ENCODE measurements at places on chromosomes 5 and 9.
A peak's percentile ranks its signal among the peaks of the same experiment; 100 is the strongest.

- no peak for DNase-seq
These were observed 57.1 kb downstream of the BARX1 start for GRCh38 chr9:93898026-93898425.

- DNase-seq = no peak
These were observed 756.7 kb upstream of the RGMB start for GRCh38 chr5:98016771-98017170.

- DNase-seq = no peak
These were observed 36.8 kb upstream of the CDH6 start for GRCh38 chr5:31156631-31157160.

DNA sequence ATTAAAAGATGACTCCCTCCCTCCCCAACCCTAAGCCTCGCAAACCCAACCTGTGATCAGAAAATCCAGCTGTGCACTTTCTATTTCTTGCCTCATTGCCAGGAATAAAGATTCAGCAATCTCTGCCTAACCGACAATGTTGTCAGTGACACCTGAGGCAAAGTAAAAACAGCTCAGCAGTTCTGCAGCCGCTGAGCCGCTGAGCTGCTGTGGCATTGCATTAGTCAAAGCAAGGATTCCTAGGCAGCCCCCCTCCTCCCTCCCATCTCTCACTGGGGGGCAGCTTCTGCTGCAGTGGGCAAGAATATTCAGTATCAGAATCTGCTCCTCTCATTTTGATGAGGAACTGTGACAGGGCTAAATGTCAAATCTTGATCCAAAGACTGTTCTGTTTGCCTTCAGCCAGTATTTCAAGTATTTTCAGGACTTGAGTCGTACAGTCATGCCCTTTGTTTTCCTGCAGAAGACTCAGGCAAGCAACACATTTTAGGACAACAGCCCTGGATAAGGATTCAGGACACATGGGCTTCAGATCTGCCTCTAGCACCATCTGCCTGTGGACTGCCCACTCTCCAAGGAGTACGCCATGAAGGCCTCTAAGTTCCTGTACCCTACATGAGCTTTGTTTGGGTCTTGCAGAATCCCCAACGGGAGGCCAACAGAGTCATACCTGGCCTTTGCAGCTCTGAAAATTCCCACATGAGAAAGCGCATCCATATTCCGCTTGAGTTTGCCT lies 41.1 kb upstream of the DAP start:
- DNase-seq = no peak

GRCh38 chr5:57009811-57010210 lies 57.9 kb upstream of the MIER3 start:
- no peak for DNase-seq

DNA sequence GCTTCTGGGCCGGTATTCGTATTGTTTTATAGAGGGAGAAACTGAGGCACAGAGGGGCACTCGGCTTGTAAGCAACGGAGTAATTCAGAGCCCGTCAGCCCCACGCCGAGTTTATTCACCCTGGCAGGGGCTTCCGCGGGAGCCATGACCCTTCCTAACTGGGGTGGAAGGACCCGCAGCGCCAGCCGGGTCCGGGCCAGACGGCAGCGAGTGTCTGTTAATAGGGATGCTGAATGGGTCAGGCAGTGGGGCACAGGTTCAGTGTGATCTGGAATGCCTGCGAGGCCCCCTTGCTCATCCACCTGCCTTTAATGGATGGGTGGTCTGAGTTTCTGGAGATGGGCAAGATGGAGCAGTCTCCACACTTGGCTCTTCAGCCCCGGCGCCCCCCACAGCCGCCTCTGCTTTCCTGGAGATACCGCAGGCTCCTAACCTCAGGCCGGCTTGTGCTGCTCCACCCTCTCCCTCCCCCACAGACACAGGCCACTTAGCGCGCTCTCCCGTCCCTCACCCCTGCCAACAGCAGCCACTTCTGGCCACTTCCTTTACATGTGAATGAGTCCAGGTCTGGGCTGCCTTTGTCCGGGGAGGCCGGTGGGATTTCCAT lies 147.1 kb downstream of the ERCC6L2 start:
- no peak for DNase-seq

DNA sequence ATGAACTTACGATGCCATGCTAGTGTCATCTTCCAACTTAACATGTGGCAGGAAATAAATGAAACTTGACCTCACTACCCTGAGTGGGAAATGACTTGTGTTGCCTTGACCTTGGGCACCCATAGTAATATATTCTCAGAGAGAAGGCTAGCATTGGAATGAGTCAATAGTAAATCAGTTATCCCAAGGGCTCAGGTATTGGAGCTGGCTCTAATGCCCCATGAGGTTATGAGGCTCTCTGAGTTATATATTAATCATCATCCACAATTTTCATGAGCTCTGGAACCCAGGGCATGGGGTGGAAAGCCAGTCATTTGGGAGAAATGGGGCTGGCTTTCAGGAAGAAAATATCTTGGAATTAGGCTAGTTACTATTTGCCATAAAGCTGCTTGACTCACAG lies 42.4 kb upstream of the SMIM32 start:
- DNase-seq = no peak

- no peak for DNase-seq
These were observed 2.1 kb upstream of the NFIB start for GRCh38 chr9:14315875-14316601.

- DNase-seq = no peak
These were observed 202.1 kb downstream of the SNX18 start for GRCh38 chr5:54719384-54720283.

- no peak for DNase-seq
These were observed 38.8 kb downstream of the PROP1 start for GRCh38 chr5:177957241-177957640.

DNA sequence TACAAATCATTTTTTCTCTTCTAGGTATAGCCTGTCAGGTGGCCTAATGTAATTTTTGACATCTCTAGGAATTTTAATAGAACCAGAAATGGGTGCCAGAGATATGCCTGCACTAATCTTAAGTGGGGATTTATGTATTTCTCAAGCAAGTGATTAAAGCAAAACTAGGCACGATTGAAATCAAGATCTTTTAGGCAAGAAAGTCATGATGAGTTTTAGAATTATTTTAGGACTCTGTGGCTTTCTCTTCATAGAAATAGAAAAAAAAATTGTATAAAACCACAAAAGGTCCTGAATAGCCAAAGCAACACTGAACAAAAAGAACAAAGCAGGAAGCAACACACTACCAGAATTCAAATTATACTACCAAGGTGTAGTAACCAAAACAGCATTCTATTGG lies 952 bp upstream of the AMACR start:
- no peak for DNase-seq

GRCh38 chr9:88781628-88782391 lies 209.5 kb upstream of the S1PR3 start:
- DNase-seq = no peak

GRCh38 chr5:32153723-32154122 lies 20.4 kb downstream of the GOLPH3 start:
- DNase-seq = no peak

DNA sequence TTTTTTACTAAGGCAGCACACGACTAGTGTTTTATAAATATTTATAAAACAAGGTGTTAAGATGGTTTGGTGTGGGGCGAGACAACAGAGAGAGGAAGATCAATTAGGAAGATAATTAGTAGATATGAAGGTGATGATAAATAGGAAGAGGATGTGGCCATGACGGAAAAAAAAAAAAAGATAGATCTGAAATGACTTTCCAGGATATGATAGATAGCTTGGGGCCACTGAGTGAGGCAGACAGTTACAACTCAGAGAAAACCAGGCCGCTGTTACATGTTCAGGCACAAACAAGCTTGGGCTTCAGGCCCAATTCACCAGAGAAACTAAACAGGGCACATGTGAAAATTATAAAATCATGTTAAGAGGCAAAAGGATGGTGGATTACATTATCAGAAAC lies 43.2 kb downstream of the KIAA0825 start:
- no peak for DNase-seq

- DNase-seq = no peak
These were observed 47.8 kb downstream of the PLEKHG4B start for GRCh38 chr5:139579-140442.

GRCh38 chr9:76351006-76351405 lies 43.2 kb downstream of the RFK start:
- no peak for DNase-seq

GRCh38 chr5:68548959-68549676 lies 333.6 kb downstream of the PIK3R1 start:
- DNase-seq = no peak

DNA sequence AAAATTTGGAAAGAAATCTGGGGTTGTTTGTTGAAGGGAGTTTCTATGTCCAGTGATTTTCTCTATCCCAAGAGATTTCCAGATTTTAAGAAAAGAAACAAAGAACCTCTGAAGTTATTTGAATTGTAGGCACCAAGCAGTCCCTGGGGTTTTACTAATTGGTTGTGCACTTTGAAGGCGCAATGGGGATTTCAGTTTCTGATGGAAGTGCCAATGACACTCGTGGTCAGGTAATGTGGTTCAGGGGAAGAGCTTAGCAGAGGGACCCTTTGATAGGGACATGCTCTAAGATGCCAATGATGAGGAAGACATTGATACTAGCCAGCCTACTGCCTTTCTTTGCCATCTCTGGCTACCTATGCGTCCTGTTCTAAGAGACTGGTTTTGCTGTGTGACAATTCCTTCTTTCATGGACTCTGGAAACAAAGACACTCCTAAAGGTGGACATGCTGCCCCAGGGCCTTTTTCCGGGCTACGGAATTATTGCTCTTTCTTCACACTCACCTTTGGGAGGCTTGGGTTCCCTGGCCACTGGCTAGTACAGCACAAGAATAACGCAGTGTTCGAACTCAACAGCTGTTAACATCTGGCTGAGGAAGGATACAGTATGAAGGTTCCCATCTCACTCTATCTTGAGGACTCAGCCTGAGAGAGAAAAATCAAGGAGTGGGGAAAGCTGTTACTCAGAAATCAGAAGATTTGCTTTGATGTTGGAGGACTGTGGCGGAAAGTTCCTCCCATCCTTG lies 6.9 kb upstream of the TRAF1 start:
- DNase-seq = no peak

GRCh38 chr9:99023231-99023630 lies 79.5 kb downstream of the COL15A1 start:
- no peak for DNase-seq

- DNase-seq = no peak
These were observed 108.7 kb downstream of the SNCAIP start for GRCh38 chr5:122420537-122421236.

DNA sequence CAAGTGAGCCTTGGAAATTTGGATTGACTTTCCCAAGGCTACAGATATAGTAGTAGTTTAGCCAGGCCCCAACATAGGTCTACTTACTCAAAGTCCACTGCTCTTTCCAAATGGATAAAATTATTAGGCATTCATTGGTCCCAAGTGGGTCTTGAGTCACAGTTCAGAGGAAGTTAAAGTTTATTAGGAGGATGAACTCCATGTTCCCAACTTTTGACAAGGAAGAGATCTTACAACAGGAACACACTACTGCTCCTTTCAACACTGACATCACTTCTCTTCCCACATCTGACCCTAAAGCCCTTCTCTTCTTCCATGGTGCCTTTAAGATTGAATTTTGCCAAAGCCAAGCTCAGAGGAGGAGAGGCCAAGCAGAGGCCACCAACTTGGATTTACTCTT lies 234.5 kb upstream of the TRIM32 start:
- DNase-seq = no peak

- peak; percentile 70 for DNase-seq
These were observed 73.1 kb downstream of the NDUFAF2 start for GRCh38 chr5:61018062-61018461.

- no peak for DNase-seq
These were observed 34.1 kb upstream of the PLIN2 start for GRCh38 chr9:19161257-19162025.

GRCh38 chr5:78533356-78533755 lies 115.2 kb downstream of the LHFPL2 start:
- DNase-seq = no peak

- no peak for DNase-seq
These were observed 23.0 kb downstream of the FRRS1L start for GRCh38 chr9:109143881-109144562.

DNA sequence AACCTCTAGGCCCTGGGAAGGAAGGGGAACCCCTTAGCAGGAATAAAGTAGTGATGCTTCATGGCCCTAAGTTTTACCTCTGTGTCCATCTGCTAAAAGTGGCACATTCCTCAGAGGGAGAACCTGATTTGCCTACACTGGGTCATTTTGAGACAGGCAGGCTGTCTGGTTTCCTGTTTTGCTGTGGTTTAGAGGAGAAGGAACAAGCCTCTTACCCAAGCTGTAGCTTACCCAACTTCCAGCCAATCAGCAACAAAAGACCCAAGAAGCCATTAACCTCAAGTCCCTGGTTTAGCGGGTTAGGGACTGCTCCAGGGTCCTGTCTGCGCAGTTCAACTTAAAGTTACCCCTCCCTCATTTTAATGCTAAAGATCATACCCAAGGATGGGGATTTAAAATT lies 411.0 kb downstream of the MAT2B start:
- no peak for DNase-seq

DNA sequence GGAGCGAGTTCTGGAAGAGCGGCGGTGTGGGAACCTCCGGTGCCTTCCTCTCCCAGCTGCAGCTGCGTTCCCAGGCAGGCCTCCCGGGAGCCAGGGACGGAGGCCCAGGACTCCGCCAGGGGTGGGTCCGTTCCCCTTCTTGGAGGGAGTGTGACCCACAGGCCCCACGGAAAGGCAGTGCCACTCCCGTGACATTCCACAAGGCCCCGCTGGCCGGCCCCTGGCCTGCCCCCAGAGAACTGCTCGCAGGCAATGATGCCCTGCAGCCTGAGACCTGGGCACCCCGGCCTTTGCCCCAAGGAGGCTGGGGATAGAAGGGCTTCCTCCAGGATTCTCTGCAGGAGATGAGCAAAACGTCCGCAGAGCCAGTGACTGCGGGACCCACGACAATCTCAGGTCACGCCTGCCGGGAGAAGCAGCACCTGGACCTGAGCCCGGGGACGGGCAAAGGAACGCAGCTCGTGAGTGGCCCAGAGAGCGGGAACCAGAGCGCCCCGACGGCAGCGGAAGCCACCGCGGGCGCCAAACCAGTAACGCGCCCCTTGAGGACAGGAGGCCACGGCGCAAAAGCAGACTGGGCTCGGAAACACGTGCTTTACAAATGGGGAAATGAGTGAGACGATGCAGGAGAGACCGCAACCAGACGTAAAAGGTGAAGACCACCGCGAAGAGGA lies 9.3 kb downstream of the OBP2B start:
- no peak for DNase-seq

DNA sequence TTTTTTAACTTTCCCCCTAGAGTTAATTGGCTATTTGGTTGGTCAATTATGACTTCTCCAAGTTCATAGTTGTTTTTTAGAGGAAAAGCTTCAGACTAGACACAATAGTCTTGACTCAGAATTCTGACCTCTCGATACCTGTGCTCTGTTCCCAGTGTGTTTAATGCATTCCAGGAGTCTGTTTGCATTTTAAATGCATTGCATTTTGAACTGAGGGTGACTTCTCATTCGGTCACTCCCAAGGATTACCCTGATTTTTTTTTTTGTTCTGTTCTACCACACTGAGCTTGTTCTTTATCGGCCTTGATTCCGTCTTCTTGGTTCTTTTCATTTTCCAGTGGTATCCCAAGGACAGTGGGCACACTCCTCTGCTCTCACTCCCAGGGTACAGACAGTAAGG lies 16.3 kb downstream of the ARHGEF28 start:
- DNase-seq = no peak

GRCh38 chr5:59645380-59645779 lies 248.1 kb downstream of the PDE4D start:
- DNase-seq = no peak
